ENCODE measurements at places on chromosomes 2 and 18. TPM values are rescaled to one million over a fixed set of nuclear protein-coding genes. Genes with fewer than 3 reads are reported as not detected.
A peak's percentile ranks its signal among the peaks of the same experiment; 100 is the strongest.

The LYPD6 gene
- polyA plus RNA-seq: not detected

The WDR43 gene
- 27.4 TPM for polyA plus RNA-seq

- H3K4me3 ChIP-seq: no peak overlapping the region
- H3K27me3 ChIP-seq: no peaks in the 10 kb centered on the region
- H3K36me3 ChIP-seq: no peaks in the 10 kb centered on the region
- no peaks in the 10 kb centered on the region for H3K4me1 ChIP-seq
Observed at GRCh38 chr2:231295363-231295655, 96.9 kb downstream of the ARMC9 start.

DNA sequence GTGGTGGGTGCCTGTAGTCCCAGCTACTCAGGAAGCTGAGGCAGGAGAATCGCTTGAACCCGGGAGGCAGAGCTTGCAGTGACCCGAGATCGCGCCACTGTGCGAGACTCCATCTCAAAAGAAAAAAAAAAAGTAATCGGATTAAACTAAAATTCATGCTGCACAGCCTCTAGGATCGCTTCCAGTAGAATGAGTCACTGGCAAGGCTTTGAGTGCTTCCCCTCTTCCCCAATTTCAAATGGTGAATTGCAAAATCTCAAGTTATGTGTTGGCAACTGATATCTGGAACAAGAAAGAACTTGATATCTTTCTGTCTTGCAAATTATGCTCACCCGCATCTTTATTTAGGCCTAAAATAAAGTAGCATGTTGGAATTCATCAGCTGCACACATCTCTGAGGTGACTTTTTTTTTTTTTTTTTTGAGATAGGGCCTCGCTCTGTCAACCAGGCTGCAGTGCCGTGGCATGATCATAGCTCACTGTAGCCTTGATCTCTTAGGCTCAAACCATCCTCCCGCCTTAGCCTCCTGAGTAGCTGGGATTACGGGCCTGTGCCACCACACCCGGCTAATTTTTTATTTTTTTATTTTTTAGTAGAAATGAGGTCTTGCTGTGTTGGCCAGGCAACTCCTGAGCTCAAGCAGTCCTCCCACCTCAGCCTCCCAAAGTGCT lies 12.7 kb downstream of the TTC39C start:
- H3K4me3 ChIP-seq: peak overlapping the region; percentile 45
- no peak for DNase-seq
- peaks cover 35% of the 10 kb centered on the region for H3K36me3 ChIP-seq
- H3K4me1 ChIP-seq: peaks cover 90% of the 10 kb centered on the region
- peak overlapping the region; percentile 51 for H3K27ac ChIP-seq
- no peaks in the 10 kb centered on the region for H3K27me3 ChIP-seq

DNA sequence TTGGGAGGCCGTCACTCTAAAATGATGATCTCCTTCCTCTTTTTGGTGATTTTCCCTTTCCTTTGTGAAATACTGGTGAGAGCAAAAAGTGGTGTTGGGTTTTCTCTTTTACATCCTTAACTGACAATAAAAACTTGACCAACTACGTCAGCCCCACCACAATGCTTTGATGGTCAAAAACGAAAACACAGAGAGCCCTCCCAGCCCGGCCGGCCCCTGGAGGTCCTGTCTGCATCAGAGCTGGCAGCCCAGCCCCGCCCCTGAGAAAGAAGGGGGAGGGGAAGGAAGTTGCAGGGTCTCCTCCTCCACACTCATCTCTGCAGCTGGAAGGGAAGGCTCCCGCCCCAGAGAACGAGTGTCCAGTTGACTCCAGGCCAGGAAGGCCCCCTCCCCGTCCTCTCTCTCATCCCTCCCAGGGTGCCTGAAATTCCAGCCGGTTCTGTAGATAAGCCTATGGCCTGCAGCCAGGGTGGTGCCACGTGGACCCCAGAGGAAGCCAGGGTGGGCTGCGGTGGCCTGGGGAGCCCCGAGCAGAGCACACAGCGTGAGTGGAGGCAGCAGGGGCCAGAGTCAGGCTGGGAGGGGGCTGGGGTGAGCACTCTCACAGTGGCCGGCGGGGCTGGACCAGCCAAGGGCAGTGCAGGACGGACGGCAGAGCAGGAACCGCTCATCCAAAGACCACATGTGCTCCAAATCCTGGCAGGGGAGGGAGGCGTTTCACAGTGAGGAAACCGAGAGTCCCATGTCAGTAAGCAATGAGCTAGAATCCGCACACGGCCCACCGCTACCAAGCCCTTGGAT lies 19.8 kb downstream of the BIN1 start:
- H3K36me3 ChIP-seq: no peaks in the 10 kb centered on the region
- no peaks in the 10 kb centered on the region for H3K27me3 ChIP-seq
- no peak overlapping the region for H3K4me3 ChIP-seq
- no peak overlapping the region for H3K27ac ChIP-seq
- no peak for DNase-seq
